G401 (cell line): ENCODE measurements at places on chromosomes 5 and 9. TPM values are rescaled to one million over a fixed set of nuclear protein-coding genes. Genes with fewer than 3 reads are reported as not detected.

DNA sequence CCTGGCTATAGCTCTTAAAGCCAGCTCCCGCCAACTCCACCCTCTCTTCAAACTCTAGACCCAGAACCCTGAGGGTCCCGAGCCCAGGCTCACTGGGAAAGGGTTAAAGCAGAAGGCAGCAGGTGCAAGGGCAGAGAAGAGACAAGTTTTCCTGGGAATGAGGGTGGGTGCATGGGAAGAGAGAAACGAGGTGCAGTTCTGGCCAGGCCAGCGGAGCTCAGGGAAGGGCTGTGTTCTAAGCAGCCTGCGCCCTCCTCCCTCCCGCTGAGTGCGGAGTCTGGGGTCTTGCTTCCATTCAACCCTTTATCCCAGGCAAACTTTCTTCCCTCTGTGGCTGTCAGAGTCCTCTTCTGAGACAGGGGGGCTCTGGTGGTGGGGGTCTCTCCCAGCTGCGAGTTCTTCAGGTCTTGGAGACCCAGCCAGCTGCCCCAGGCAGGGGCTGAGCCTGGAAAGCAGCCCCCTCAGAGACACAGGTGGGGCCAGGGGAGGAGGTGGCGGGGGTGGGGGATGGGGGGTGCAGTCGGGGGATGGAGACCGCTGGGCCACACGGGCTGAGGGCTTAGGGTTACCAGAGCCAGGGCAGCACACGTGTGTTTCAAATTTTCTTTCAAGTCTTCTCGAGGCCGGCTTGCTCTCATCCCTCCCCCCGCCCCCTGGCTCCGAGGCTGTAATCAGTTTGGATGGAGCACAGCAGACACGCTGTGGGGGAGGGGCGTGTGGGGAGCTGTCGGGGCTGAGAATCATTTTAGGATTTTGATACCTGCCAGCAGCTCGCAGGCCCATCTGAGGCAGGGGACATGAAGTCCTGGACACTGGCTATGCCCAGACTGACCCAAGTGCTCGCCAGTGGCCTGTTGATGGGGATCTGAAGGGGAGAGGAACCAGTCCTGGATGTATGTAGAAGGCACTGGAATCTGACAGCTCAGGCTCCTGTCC is 169.6 kb upstream of the SMIM23 start:
- no peak for DNase-seq

DNA sequence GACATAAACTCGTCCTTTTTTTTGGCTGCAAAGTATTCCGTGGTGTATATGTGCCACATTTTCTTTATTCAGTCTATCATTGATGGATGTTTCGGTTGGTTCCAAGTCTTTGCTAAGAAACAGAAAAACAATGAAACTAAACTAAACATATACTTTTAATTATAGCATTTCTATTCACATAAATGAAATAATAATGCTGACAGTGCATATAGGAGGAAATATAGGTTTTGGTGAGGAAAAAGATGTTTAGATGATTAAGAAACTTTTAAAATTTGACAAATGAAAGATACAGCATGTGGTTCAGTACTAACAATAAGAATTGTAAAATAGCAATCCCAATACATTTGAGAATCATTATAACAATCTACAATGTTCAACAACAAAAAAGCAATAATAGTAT is 1094.5 kb upstream of the CDH6 start:
- no peak for DNase-seq

The TNFSF8 gene
- not detected in 2 replicates for total RNA-seq

GRCh38 chr5:180491496-180491895 is 2.7 kb upstream of the CNOT6 start:
- DNase-seq = no peak

GRCh38 chr5:27402828-27403227 is 364.4 kb upstream of the CDH9 start:
- DNase-seq = no peak
